ENCODE measurements at places on chromosomes 11 and 22.

DNA sequence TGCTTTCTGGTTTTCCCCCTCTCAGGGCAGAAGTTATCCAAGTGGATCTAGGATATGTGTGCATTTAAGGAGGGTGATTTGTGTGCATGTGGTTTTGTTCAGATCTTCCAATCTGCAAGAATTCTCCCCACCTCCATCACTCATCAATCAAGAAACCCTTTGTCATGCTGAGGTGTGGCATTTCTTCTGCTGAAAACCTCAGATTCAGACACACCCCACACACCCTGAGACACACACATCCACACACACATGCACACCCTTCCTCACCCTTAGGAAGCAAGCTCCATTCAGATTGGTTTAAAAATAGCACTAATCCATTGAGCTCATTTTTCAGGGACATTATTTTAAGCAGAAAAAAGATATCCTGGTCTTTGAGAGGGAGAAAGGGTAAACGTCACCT is 106.1 kb upstream of the HSD17B12 start:
- no peak for DNase-seq

DNA sequence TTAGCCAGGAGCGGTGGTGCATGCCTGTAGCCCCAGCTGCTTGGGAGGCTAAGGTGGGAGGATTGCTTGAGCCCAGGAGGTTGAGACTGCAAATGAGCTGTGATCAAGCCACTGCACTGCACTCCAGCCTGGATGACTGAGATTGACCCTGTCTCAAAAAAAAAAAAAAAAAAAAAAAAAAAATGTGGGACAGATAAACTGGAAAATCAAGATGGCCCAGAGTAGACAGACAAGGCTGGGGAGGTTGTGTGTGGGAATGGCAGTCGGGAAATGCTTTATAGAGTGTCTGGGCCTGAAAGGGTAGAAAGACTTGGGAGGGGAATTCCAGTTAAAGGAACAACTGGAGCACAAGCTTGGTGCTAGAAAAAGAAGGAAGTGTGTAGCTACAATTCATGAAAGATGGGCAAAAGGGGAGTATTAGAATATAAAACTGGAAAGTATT is 18.2 kb upstream of the WDR74 start:
- DNase-seq = no peak

DNA sequence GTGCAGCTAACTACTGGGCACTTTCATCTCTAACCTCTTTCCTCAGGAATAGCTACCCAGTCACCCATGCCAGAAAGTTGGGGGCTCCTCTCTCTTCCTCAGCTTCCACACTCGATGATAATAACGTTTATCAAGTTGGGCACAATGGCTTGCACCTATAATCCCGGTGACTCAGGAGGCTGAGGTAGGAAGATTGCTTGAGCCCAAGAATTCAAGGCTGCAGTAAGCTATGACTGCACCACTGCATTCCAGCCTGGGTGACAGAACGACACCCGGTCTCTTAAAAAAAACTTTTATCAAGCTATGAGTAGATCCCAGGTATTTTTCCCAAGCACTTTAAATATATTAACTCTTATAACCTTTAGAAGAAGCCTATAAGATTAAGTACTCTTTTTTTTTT is 2.0 kb downstream of the SF3A1 start:
- no peak for DNase-seq

- no peak for DNase-seq
Observed at GRCh38 chr11:30735946-30736345, 149.8 kb upstream of the MPPED2 start.

DNA sequence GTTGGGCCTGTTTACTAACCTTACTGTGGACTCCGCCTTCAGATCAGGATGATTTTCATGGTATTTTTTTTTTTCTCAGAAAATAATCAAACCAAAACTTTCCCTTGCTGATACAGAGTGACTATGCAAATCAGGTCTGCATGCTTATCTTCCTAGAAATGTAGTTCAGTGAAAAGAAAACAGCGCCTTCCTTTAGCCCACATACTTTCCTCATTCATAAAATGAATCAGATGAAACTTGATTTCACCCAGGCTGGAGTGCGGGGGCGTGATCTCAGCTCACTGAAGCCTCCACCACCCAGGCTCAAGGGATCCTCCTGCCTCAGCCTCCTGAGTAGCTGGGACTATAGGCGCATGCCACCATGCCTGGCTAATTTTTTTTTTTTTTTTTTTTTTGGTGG is 26.0 kb downstream of the ZNRF3 start:
- DNase-seq = no peak

GRCh38 chr11:102436561-102436960 is 16.0 kb downstream of the TMEM123 start:
- DNase-seq = no peak
